Endothelial cell (in vitro differentiated cells): ENCODE measurements at places on chromosomes 5 and 9.

- DNase-seq: no peak
These were observed 41.3 kb downstream of the AP3B1 start for GRCh38 chr5:78253201-78253600.

- DNase-seq: peak; percentile 73
These were observed 21.4 kb upstream of the FLT4 start for GRCh38 chr5:180670586-180671359.

- no peak for DNase-seq
These were observed 5.0 kb upstream of the PTGER4 start for GRCh38 chr5:40674661-40675235.

- no peak for DNase-seq
These were observed 117.4 kb downstream of the SLIT3 start for GRCh38 chr5:169183576-169183975.

GRCh38 chr9:84283946-84284345 is 56.6 kb downstream of the SLC28A3 start:
- DNase-seq: no peak

DNA sequence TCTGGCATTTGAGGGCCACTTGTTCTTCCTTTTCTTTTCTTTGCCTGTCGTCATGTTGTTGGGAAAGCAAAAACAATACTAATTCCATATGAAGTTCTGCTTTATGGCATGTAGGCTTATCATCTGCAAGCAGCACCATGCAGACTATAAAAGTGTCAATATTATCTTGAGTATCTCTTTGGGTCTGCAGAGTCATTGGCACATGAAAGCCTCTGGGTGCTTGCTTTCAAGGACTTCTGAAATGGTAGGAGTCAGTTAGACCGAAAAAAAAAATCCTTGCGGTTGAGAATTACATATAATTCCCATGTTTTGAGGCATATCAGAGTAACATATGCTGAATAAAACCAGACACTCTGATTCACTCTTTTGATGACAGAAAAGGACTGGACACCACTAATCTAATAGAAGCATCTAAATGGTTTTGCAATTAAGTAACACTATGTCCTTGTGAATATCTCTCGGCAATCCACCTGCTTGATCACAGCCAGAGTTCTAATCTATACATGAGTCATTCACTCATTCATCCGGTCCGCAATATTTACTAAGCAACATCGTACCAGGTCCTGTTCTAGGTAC is 44.4 kb downstream of the GNAQ start:
- DNase-seq: no peak

- no peak for DNase-seq
These were observed 674.6 kb upstream of the SEMA6A start for GRCh38 chr5:117249086-117249815.

DNA sequence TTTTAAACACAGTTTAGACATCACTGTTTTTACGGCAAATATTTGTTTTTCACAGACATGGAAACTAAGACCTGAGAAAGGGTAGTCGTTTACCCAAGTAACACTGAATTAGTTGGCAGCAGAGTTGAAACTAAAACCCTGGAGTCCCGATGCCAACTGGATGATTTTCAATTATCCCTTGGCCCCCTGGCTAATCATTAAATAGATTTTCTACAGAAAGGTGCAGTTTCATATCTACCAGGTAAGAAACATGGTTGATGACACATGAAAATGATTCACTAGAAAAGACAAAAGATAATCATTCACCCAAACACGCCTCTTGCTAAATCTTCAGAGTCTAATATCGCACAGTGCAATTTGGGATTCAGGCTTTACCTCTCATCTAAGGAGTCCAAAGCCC is 136.9 kb downstream of the SEMA5A start:
- DNase-seq: no peak

- DNase-seq: no peak
These were observed 1.7 kb downstream of the ADRA1B start for GRCh38 chr5:159917994-159918393.

DNA sequence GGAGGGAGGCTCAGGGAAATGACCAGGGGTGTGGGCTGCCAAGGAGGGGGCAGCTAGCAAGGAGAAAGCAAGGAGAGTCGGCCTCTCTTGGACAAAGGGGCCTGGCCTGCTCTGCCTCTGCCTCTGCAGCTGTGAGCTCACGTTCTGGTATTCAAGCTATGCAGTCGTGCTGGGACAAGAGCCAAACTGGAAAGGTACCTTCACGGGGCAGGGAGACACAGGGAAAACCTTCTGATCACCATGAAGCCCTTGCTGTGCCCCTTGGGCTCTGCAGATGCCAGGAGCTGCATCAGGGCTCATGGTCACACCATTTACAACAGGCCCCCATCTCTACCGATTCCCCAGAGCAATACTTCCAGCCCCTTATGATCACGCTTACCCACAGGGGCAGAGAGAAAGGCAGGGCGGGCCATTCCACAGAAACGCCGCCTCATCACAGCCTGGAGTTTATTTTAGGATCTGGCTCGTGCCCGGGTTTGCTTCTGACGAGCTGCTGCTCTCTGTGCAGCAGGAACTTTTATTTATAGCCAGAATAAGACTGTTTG is 63.2 kb downstream of the PRRT1B start:
- DNase-seq: no peak

DNA sequence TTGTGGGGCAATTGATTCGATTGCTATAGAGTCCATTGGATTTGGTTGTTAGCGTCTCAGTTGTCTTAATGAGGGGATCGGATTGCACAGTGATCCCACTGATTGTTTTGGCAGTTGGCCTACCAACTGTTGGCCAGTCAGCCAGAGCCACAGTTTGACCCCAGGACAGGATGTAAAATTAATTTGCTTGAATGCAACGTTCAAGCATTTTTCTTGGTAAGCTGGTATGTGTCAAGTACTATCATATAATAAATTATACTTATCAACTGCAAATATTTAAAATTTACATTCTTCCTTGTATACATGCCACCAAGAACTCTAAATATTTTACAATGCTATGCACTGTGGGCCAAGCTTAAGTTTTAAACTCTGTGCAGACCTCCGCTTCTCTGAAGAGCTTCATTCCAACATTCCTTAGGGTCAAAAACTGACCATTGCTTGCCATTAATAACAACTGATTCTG is 80.4 kb upstream of the OSMR start:
- DNase-seq: no peak

GRCh38 chr5:177372910-177373309 is 11.3 kb upstream of the SLC34A1 start:
- no peak for DNase-seq

GRCh38 chr9:26870292-26870691 is 22.3 kb downstream of the CAAP1 start:
- DNase-seq: no peak

GRCh38 chr5:4879693-4880303 is 260.3 kb upstream of the ADAMTS16 start:
- peak; percentile 93 for DNase-seq

DNA sequence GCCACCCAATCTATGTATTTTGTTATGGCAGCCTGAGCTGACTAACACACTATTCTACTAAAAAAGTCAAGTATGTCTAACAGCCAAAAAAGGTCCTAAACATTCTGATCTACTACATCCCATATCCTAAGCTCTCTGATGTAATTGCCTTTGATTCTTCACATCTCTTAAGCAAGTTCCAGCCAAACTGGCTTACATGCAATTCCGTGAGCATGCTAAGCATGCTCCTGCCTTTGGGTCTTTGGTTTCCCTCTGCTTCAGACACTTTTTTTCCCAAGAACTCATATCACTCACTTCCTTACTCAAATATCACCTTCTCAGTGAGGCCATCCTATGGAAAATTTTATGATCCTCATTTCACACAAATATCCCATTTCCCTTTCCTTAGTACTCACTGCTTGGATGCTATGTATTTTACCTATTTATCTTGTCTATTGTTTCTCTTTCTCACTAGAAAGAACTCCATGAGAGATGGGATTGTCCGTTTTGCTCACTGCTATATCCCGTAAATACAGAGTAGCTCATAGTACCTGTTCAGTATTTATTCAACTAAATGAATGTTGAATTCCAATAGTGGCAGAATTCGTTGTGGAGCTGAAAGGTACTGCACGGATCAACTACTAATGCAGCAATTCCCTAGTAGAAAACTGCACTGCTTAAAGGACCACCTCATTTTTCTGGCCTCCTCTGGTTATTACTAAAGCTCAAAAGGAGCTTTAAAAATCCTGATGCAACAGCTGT is 2.3 kb upstream of the SLC12A2 start:
- DNase-seq: no peak

DNA sequence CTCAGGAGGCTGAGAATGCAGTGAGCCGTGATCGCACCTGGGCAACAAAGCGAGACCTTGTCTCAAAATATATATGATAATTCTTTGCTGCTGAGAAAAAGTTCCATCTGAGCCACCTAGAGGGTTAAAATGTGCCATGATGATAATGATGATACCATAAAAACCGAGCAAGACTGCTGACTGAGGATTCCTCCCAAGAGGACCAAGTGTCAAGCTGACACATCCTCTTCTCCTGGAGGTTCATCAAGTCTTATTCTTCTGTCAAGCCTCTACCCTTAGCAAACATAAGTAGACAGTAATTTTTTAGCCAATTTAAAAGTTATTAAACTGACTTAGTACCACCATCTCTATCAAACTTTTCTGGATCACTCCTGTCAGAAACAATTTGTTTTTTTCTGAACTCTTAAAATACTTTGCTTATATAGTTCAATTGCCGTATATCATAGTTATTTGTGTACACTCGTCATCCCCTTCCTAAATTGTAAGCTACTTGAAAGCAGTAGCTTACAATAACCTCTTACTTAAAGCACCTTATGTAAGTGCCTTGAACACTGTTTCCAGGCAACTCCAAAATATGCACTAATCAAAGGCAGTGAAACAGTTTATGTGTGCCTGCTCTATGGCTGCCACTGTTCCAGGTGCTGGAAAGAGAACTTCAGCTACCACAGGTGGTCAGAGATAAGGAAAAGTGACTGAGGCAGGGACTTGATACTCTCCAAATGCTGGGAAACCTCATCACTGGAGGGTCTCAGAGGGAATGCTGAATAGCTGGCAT is 57.4 kb downstream of the SCAI start:
- no peak for DNase-seq

GRCh38 chr5:67301285-67301903 is 104.8 kb upstream of the CD180 start:
- DNase-seq: no peak

DNA sequence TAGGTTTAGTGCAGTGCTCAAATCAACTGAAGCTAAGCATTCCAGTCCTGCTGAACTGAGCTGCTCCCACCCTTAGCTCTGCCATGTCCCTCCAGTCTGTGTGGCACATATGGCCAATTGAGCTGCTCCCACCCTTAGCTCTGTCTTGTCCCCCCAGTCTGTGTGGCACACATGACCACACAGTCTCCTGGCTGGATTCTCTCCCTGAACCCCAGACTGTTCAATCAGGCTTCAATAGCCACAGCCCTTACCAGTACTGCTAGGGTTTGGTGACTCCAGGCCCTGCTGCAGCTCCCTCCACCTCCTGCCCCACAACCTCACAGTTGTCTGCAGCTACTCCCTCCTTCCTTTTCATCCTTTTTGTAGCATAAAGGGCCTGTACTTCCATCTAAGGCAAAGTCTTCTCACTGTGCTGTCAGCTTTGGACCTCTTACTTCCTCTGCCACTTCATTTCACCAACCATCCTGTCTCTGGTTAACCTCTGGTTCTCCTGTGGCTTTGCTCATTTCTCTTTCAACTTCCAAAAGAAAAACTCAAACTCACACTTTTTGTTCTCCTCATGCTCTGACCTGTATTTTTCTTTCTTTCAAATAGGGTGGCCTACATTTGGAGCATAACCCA is 50.8 kb downstream of the ADAMTS12 start:
- no peak for DNase-seq

GRCh38 chr9:6506571-6506970 is 93.6 kb downstream of the UHRF2 start:
- DNase-seq: no peak

- DNase-seq: no peak
These were observed 6.8 kb downstream of the ZDHHC11B start for GRCh38 chr5:777756-778161.

GRCh38 chr9:72834994-72835393 is 117.9 kb downstream of the ALDH1A1 start:
- DNase-seq: no peak

DNA sequence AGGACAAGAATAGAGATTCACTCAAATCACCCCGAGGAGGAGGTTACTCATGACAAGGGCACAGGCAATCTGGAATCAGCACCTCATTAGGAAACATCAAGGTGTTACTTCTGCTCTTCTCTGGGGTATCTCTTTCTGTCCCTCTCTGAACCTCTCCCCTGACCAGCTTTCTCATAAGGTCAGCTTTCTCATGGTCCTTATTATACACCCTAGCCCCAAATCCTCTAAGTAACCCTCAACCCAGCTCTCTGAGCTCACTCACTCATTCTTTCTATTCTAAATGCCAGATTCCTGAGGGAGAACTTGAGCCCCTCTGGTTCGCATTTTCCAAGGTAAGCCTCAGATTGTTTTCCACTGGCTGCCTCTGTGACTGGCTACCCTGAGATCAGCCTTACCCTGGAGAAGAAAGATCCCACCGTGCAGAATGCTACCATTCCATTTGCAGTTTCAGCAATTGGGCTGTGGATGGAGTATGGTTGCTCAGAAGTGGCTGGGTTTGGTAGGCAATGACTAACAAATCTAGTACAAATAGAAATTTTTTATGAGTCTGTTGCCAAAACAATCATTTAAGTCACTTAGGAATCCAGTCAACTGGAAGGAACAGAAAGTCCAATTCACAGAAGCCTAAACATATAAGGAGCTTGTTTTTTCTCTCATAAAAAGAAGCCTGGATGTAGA is 9.0 kb upstream of the TIMD4 start:
- DNase-seq: no peak

DNA sequence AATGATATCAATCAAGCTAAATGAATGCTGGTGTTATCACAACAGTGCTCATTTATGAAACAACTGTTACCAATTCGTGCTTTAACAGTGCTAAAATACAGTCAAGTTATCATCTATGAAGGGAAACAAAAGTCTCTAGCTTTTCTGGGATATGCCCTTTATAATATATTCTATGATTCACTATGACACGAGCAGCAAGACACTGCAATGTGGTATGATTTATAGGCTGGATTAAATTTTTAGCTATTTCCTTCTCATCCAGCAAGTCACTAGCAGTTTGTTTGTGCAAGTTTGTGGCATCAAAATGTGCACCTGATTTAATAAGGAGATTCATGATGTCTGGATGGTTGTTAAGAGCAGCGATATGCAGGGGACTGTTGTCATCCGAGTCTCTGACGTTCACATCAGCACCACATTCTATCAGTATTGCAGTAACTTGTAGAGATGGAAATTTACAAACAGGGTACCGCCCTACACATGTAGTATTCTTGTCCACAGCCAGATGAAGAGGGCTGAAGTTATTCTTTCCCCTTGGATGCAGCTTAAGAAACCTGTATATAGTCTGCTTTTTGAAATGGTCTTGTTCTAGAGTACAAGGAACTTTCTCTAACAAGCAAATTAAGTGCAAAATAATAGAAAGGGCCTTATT is 20.3 kb downstream of the FEM1C start:
- no peak for DNase-seq

- DNase-seq: no peak
These were observed 10.1 kb downstream of the TRIO start for GRCh38 chr5:14153071-14153864.

GRCh38 chr5:137283801-137284200 is 215.3 kb downstream of the SPOCK1 start:
- DNase-seq: no peak

GRCh38 chr5:107864793-107865192 is 194.1 kb upstream of the EFNA5 start:
- no peak for DNase-seq
